Activated CD8-positive, alpha-beta T cell treated with anti-CD3 and anti-CD28 coated beads for 36 hours (primary cell): ENCODE measurements at places on chromosomes 6 and 20. TPM values are rescaled to one million over a fixed set of nuclear protein-coding genes. Genes with fewer than 3 reads are reported as not detected.

- H3K27ac ChIP-seq = no peak overlapping the region
- no peaks in the 10 kb centered on the region for H3K4me1 ChIP-seq
- no peak for DNase-seq
Observed at GRCh38 chr6:91279740-91280493, 693.0 kb upstream of the MAP3K7 start.

DNA sequence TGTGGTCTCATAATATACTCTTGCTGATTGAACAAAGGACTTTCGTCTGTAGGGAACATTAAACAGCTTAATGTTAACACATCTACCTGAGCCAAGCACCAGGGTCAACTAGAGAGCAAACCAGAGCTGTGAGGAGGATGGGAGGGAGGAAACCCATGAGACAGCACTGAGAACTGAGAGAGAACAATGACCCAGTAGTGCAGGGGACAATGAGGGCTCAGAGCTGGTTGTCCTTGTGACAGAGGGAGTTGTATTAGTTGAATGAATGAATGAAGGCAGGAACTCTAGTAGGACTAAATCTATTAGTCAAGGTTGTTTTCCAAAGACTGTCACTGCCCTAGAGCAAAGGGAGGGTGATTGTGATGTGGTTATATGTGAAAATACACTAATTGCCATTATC is 28.2 kb upstream of the GSTA4 start:
- no peak for DNase-seq
- H3K4me1 ChIP-seq = peaks cover 11% of the 10 kb centered on the region
- H3K36me3 ChIP-seq = peaks cover 1% of the 10 kb centered on the region
- H3K27ac ChIP-seq = no peak overlapping the region
- no peak overlapping the region for H3K4me3 ChIP-seq
- H3K27me3 ChIP-seq = no peaks in the 10 kb centered on the region

GRCh38 chr6:91719414-91719813 is 1132.5 kb upstream of the MAP3K7 start:
- no peaks in the 10 kb centered on the region for H3K27me3 ChIP-seq
- no peak overlapping the region for H3K27ac ChIP-seq
- DNase-seq = no peak

GRCh38 chr6:89679215-89680120 is 40.9 kb upstream of the LYRM2 start:
- no peak for DNase-seq
- H3K27me3 ChIP-seq = no peaks in the 10 kb centered on the region
- no peak overlapping the region for H3K27ac ChIP-seq
- H3K4me3 ChIP-seq = no peak overlapping the region
- H3K4me1 ChIP-seq = no peaks in the 10 kb centered on the region
- peaks cover 60% of the 10 kb centered on the region for H3K36me3 ChIP-seq

DNA sequence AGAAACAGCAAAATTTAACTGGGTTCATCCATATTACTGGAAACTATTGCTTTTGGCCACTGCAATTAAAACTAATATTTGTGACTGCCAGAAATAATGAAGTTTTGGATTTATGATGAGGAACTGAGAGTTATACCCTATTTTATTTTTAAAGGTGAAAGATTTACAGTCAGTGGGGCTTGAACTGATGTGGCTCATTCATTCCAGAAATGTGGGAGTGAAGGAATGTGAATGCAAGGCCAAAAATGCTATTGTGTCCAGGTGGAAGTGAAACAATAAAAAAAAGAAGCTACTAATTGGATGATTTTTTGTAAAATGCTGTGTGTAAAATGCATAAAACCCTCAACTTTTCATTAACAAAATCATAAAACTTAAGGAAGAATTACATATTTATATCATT is 491.9 kb downstream of the COL12A1 start:
- no peaks in the 10 kb centered on the region for H3K36me3 ChIP-seq
- H3K27ac ChIP-seq = no peak overlapping the region
- H3K4me1 ChIP-seq = no peaks in the 10 kb centered on the region

DNA sequence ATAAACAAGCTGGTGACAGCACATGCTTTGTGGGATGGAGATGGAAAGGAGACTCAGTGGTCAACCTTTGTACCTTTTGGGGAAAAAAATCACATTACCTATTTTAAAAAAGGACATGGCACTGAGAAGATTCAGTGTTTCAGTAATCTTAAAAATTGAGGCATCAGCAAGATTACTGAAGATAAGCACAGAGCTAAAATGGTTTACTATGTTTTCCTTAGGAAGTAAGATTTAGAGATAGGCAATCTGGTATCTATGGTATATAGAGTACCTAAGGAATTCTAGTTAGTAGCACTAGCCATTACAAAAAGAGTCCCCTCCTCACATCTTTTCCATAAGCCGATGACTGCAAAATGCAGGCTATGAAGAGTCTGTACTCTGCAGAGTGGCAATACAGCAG is 35.7 kb downstream of the TOMM6 start:
- no peaks in the 10 kb centered on the region for H3K4me1 ChIP-seq
- no peaks in the 10 kb centered on the region for H3K36me3 ChIP-seq
- no peak overlapping the region for H3K4me3 ChIP-seq
- DNase-seq = no peak

- H3K27me3 ChIP-seq = peaks cover 47% of the 10 kb centered on the region
- H3K4me1 ChIP-seq = peaks cover 13% of the 10 kb centered on the region
- H3K36me3 ChIP-seq = no peaks in the 10 kb centered on the region
- DNase-seq = no peak
- H3K27ac ChIP-seq = no peak overlapping the region
- H3K4me3 ChIP-seq = no peak overlapping the region
Observed at GRCh38 chr6:165988302-165988756, 179.3 kb downstream of the TBXT start.

GRCh38 chr20:1050440-1050839 is 48.3 kb upstream of the RSPO4 start:
- H3K27me3 ChIP-seq = no peaks in the 10 kb centered on the region
- no peak overlapping the region for H3K4me3 ChIP-seq
- H3K36me3 ChIP-seq = no peaks in the 10 kb centered on the region
- H3K27ac ChIP-seq = no peak overlapping the region
- no peaks in the 10 kb centered on the region for H3K4me1 ChIP-seq

DNA sequence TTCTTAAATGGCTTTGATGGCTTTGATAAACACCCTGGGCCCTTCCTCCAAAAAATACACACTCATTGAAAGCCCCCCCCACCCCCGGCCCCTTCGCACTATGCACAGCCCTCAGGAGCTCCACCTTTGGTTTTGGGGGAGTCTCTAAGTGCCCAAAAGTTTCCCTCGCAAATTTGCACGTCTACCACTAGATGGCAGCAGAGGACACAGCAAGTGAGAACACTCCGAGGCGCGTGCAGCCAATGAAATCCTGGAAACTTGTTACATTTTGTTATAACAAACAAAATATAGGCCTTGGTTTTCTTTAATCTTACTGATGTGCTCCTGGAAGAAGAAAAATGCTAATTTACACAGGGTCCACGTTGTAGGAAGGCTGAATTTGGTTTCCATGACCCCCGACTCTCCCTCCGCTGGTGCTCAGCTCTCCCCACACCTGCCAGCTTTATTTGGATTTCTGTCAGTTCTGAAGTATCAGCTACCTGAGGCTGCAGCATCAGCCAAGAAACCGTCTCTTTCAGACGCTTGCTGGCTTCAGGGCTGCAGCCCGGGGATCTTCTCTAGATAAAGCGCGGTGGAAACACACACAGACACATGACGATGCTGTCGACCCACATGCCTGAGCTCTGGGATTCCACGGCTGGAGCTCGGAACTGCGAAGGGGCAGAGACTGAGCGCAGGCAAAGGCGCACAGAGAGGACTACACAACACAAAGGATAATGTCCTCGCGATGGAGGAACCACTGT is 148.3 kb upstream of the RPS6KA2 start:
- no peaks in the 10 kb centered on the region for H3K4me1 ChIP-seq
- peak; percentile 70 for DNase-seq
- H3K36me3 ChIP-seq = no peaks in the 10 kb centered on the region
- peaks cover 12% of the 10 kb centered on the region for H3K27me3 ChIP-seq
- no peak overlapping the region for H3K4me3 ChIP-seq

DNA sequence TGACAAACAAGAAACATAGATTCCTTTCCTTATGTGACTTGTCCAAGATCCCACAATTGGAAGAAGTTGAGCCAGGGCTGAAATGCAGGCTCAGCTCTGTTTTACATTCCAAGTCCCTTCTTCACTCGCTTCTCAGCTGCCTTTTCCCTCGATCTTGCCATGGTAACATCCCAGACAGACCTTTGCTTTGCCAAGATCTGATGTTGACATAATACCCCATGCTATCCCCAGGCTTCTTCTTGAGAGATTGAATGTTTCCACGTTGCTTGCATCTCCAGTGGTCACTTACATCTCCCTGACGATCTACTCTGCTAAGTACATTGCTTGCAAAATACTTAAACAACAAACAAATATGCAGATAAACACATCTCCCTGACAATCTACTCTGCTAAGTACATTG is 63.5 kb downstream of the TBXT start:
- no peaks in the 10 kb centered on the region for H3K36me3 ChIP-seq
- peaks cover 7% of the 10 kb centered on the region for H3K27me3 ChIP-seq
- H3K4me3 ChIP-seq = no peak overlapping the region
- peaks cover 5% of the 10 kb centered on the region for H3K4me1 ChIP-seq

DNA sequence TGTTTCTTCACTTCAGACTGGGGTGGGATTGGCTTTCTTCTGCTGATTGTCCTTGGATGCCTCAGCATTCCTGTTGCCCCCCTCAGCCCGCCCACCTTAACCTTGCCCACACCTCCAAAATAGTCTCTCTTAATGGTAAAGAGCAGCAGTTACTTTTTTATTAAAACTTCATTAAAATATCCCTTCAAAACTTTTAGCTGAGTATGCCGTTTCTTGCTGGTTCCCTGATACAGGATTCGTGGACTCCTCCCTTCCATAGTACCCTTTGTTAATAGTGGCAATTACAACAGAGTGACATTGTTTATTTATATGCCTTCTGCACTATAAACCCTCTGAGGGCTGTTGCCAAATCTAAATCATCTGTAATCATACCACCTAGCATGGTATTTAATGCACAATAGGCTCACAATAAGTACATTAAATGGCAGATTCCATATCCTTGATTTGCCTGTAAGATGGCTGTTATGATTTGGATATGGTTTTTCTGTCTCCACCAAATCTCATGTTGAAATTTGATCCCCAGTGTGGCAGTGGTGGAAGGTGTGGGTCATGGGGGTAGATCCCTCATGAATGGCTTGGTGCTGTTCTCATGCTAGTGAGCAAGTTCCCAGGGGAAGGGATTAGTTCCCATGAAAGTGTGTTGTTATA is 3.5 kb upstream of the MOCS1 start:
- peaks cover 4% of the 10 kb centered on the region for H3K27me3 ChIP-seq
- H3K4me3 ChIP-seq = no peak overlapping the region
- DNase-seq = no peak

- H3K27ac ChIP-seq = no peak overlapping the region
- no peak overlapping the region for H3K4me3 ChIP-seq
- DNase-seq = no peak
- no peaks in the 10 kb centered on the region for H3K36me3 ChIP-seq
- no peaks in the 10 kb centered on the region for H3K27me3 ChIP-seq
Observed at GRCh38 chr20:56606174-56606945, 22.7 kb upstream of the TFAP2C start.

DNA sequence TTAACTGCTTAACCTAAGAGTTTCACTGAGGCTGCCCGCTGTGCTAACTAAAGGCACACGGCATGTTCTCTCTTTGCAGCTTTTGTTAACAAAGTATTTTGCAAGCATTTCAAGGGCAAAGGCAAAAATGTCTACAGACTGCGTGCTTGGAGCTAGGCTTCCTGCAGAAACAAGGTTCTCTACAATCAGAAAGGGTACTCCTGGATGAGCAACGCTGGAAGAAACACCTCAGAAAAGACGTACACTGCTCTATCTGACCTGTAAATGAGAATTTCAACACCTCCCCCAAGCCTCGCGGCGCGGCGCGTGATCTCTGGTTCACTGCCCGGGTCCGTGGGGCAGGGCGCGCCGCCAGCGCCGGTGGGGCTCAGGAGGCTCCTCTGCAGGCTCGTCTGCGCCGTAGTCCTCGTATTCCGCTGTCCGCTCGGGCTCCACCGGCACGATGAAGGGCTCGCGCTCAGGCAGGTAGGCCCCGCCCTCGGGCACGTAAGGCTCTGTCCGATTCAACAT is 120.9 kb downstream of the COL12A1 start:
- H3K27ac ChIP-seq = no peak overlapping the region
- no peaks in the 10 kb centered on the region for H3K36me3 ChIP-seq
- peaks cover 15% of the 10 kb centered on the region for H3K27me3 ChIP-seq
- no peak for DNase-seq

GRCh38 chr20:59390437-59390836 is 90.0 kb downstream of the EDN3 start:
- no peak for DNase-seq
- peaks cover 9% of the 10 kb centered on the region for H3K4me1 ChIP-seq
- no peaks in the 10 kb centered on the region for H3K36me3 ChIP-seq
- no peak overlapping the region for H3K4me3 ChIP-seq

DNA sequence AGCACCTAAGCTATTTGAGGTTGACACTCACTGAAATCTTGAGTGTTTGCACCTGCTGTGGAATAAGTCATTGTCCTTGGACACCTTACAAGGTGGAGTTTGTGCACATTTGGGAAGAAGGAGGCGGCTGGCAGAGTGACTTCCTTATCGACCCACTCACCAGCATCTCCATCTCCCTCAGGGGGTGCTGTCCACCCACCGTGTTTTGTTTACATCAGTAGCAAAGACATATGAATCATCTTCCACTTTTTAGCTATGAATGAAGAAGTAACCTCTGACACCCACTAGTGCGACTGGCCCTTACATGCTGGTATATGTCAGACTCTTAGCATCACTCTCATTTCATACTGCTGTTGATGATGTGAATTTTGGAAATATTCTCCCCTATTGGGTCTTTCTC is 119.5 kb upstream of the SGK1 start:
- DNase-seq = peak; percentile 74
- H3K4me1 ChIP-seq = peaks cover 29% of the 10 kb centered on the region
- no peaks in the 10 kb centered on the region for H3K36me3 ChIP-seq

- H3K4me1 ChIP-seq = peaks cover 8% of the 10 kb centered on the region
- H3K27me3 ChIP-seq = no peaks in the 10 kb centered on the region
- H3K27ac ChIP-seq = no peak overlapping the region
- H3K4me3 ChIP-seq = no peak overlapping the region
- DNase-seq = no peak
Observed at GRCh38 chr6:143128681-143129015, 68.0 kb downstream of the AIG1 start.

CENPQ gene
- 17.5 TPM for total RNA-seq

TRIM31 gene
- total RNA-seq = not detected

SLC32A1 gene
- total RNA-seq = not detected

B3GALT4 gene
- total RNA-seq = 3.6 TPM

PPIL6 gene
- total RNA-seq = 0.27 TPM

SIRPB2 gene
- not detected for total RNA-seq
